ENCODE measurements at places on chromosomes 5 and 9.

- DNase-seq, result no peak
These were observed 72.5 kb upstream of the UBTD2 start for GRCh38 chr5:172356047-172356446.

GRCh38 chr5:110054240-110054639 is 364.5 kb downstream of the MAN2A1 start:
- no peak for DNase-seq

DNA sequence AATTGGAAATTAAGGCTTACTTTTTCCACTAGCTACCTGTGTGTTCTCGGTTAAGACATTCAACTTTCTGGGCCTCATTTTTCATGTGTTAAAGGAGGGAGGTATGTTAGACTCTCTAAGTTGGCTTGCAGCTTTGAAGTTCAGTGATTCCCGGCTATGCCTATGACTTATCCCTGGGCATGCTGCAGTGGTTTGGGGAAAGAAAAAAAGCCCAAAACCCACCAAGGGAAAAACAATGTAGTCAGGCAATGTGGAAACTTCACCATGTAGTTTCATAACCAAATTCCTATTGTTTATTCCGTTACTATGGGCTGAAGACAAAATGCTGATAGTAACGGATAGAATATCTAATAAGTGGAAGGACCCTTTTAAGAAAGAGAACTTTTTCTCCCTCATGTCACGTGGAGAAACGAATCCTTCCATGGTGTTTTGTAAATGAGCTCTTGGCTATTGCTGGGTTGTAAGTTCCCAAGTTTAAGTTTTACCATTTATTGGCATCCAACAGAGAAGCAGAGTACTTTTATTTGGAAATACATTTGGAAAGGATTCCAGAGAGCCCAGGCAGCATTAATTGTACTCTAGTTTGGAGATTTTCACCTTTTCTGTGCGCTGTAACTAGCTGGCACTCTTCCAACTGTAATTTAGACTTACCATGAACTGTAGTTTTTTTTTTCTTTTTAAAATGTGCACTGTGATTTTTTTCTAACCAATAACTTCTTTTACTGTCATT is 84.9 kb upstream of the MPDZ start:
- no peak for DNase-seq

DNA sequence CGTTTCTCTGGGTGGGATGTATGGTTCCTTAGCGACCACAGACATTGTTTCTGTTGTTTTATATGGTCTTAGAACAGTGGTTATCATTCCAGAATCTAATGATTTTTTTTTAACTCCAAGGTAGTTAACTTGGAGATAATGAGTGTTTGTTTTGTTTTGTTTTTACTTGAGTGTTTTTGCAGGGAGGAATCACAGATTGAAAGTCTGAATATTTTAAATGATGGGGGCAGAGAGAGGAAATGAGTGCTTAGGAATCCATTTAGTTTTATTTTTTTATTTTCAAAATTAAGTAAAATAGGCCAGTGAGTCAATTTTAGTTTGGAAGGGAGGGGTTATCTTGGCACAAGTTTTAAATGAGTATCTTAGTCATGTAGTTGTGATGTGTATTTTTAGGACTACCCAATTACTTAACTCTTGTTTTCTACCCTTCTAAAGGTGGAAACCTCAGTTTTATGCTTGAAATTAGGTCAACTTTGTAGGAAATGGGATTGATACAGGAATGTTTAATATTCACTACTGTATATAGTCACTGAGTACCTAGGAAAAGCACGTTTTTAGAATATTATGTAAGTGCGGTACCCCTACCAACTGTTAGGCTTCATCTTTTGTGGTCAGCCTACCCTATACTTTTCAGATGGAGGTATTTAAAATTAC is 2.0 kb downstream of the UBE2R2 start:
- DNase-seq, result no peak

GRCh38 chr5:78530342-78531096 is 118.1 kb downstream of the LHFPL2 start:
- no peak for DNase-seq

DNA sequence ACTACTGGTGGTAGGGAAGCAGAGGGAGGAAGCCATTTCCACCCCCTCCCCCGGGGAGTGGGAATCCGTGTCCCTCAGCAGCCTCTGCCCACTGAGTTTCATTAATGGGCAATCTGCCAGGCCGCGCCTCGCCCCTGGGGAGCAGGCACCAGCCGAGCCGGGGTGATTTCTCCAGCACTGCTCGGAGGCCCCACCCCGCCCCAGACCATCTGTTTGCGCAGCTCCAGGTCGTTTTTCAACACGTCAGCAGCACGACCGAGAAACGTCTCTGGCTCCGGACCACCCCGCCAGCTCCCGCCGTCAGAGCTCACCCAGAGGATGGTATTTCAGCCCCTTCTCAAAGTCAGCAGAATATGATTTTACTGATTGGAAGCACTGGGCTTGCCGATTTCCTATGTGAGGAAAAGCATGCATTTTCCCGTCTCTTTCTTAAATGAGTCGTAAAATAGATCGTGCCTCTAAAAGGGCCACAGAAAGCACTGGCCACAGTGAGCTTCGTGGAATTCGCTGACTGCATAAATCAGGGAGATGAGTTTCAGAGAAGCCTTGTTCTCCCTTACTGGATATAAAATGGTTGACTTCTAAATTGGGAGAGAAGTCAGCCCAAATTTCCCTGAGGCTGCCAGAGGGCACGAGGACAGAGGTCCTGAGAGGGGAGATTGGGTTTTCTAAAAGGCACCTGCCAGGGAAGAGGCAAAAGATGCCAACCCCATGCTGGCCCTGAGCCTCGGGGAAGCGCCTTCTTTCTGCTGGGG is 47.0 kb downstream of the OLFM1 start:
- DNase-seq, result no peak

GRCh38 chr9:36543916-36544315 is 28.8 kb upstream of the MELK start:
- peak; percentile 62 for DNase-seq

DNA sequence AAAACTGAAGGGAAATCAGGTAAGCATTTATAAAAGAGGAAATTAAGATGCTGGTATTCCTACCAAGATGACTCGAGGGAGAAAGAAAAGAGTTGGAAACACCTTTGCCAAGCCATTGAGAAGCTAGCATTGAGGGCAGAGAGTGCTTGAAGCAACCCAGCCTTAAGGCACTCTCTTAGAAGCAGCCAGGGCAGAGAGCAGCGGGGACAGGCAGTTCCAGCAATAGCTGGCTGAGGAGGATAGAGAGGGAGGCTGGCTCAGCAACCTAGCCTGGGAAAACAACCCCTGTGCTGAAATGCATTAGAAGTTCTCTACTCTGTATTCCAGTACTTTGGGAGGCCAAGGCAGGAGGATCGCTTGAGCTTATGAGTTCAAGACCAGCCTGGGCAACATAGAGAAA is 40.3 kb upstream of the HSPA9 start:
- no peak for DNase-seq

DNA sequence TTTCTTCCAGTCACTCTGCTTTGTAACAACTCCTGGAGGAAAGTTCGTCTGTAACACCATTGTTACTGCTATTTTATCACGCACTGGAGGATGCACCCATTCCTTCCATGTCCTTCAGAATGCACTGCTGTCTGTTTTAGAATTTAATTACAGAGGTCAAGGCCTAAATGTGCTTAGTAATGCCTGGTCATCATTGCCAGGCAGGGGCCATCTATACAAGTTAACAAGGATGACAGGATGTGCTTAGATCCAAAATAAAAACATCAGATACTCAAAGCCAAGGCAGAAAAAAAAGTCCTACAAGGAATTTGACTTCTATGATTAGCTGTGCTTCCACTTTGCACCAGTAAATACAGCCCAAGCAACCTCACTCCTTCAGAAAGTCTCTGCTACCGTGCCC is 371.4 kb downstream of the SEMA5A start:
- DNase-seq, result no peak

DNA sequence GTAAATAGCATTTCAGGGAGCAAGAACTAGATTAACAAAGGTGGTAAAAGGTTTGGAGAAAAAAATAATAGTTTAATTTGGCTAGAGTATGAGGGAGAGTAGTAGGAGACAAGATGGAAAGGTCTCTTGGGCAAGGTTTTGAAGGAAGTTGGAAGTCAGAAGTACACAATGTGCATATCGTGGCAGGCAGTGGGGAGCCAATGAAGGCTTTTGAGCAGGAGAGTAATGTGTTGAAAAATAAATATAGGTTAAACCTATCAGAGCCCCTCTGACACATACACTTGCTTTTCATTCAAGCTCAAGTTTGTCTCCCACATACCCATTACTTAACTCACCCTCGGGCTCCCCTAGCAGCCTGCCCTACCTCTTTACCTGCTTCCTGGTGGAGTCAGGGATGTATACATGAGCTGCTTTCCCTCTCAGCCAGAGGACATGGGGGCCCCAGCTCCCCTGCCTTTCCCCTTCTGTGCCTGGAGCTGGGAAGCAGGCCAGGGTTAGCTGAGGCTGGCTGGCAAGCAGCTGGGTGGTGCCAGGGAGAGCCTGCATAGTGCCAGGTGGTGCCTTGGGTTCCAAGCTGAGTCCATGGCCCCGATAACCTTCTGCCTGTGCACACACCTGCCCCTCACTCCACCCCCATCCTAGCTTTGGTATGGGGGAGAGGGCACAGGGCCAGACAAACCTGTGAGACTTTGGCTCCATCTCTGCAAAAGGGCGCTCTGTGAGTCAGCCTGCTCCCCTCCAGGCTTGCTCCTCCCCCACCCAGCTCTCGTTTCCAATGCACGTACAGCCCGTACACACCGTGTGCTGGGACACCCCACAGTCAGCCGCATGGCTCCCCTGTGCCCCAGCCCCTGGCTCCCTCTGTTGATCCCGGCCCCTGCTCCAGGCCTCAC is at the start of gene CA9:
CA9 (plus strand) TSS at position 797 of the 893 bp plus-strand sequence; CDS start at position 829, 32 bp downstream.
- peak; percentile 64 for DNase-seq

DNA sequence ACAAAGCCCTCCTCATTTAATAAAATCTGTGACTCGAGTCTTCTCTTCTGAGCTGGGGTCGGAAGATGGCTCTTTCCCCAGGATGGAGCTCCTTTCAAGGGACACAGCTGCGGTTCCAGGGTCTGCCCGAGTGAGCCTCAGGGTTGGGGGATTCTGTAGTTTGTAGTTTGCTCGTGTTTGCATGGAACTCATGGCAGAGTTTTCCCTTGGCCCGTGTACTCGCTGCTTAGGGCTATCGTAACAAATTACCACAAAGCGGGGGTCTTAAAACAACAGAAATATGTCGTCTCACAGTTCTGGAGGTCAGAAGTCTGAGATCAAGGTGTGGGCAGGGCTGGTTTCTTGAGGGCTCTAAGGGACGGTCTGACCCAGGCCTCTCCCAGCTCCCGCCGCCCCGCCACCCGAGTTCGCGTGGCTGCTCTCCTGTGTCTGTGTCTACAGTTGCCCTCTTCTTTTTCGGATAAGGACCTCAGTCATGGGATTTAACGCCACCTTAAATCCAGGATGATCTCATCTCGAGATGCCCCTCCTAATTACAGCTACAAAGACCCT is 13.9 kb upstream of the LPCAT1 start:
- DNase-seq, result peak; percentile 27

- no peak for DNase-seq
These were observed 306.7 kb downstream of the EBF1 start for GRCh38 chr5:158792976-158793375.

Data from aorta (tissue), 5 donors.